GM12864 (cell line): ENCODE measurements at places on chromosomes 13 and 19.

DNA sequence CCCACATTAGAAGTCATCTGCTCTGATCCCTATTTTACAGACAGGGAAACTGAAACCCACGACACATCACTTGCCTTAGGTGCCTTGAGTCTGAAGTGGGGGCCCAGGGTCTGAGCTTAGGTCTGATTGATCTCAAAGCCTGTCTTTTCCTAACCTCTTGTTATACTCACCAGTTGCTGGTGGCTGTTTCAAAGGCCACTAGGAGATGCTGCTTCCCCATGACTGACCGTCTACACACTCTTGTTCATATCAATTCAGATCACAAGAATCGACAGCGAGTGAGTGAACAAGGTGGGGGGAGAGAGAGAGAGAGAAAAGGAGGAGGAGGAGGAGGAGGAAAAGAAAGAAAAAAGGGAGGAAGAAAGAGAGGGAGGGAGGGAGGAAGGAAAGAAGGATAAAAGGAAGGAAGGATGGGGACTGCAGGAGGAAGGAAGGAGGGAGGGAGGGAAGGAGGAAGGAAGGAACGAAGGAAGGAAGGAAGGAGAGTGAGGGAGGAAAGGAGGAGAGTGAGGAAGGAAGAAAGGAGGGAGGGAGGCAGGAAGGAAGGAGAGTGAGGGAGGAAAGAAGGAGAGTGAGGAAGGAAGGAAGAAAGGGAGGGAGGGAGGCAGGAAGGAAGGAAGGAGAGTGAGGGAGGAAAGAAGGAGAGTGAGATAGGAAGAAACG, 3.3 kb downstream of the OR10H1 start:
- no peak for DNase-seq

GRCh38 chr13:50979187-50979586, 69.6 kb downstream of the RNASEH2B start:
- DNase-seq, result no peak

GRCh38 chr19:16376649-16377048, 52.0 kb downstream of the KLF2 start:
- no peak for DNase-seq

- no peak for DNase-seq
Observed at GRCh38 chr19:12295191-12295590, 508 bp upstream of the ZNF44 start.

GRCh38 chr19:41328842-41329225, 18.9 kb downstream of the CCDC97 start:
- DNase-seq, result no peak

DNA sequence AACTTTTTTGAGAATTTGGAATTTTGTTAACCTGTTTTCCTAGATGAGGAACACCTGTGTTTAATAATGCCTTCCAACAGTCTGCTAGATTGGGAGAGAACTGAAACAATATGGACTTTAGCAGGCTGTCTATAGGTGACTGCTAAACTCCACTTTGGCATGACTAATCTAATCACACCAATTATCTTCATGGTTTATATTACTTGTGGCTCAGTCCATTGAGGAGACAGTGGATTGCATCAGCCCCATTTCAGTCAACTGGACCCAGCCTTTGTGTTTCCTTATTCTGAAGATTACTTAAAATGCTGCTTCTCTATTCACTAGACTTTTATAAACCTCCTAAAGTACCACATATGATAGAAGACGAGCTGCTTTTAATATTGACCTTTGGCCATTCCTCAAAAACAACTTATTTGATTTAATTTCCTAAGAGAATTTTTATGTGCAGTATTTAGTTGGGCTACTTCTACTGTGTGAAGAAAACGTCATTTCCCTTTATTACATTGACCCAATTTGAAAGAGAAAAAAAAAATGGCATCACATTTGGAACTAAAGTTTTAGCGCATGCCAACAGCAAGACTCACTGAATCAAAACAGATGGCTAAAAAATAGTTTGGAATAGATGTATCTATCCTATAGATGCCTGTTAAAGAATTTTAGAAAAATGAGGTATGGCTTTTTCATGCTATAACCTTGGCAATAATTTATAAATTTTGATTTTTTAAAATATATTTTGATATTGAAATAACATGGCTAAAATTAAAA, 295.8 kb downstream of the NDFIP2 start:
- no peak for DNase-seq

GRCh38 chr19:11673608-11674041, 65.1 kb downstream of the ZNF823 start:
- no peak for DNase-seq

DNA sequence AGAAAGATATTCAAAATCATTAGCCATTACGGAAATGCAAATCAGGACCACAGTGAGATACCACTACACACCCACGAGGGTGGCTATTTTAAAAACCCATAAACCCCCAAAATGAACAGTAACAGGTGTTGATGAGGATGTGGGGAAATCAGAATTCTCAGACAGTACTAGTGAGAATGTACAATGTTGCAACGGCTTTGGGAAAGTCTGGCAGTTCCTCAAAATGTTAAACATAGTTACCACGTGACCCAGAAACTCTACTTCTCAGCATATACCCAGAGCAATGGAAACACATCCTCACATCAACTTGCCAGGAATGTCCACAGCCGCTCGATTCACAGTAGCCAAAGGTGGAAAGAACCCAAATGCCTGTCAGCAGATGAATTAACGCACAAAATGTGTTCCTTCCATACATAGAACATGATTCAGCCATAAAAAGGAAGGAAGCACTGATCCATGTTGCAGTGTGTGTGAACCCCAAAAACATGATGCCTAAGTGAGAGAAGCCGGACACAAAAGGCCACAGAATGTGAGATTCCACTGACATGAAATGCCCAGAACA, 7.0 kb downstream of the PLVAP start:
- peak; percentile 84 for DNase-seq

DNA sequence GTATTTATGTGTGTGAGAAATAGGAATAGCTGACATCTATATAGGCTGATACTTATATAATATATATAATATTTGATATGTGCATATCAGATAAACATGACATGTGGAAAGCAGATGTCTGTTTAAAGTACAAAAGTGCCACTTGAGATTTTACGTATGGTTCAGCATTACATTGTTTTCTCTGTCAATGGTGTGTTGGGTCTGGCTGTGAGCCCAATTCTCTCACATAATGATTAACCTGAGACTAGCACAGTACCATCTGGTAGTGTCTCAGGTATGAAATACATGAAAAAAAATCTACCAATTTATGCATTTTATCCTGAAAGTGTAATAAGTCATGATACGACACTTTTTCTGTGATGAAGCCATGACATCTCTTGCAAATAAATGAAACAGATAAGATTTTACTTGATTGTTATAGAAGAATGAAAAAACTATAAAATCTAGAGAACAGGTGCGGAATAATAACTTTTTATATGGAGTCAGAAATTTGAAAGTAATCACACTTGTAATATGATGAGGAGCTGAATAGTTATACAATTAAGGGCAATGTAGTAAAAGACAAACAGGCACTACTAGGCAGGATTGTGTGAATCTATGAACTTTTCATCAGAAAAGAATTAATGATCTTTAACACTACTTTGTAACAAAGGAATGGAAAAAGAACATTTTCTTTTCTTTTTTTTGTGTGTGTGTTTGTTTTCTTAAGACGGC, 1405.0 kb downstream of the OLFM4 start:
- DNase-seq, result no peak
